Right renal pelvis (tissue), 4 donors: ENCODE measurements at places on chromosomes 16 and 17.

DNA sequence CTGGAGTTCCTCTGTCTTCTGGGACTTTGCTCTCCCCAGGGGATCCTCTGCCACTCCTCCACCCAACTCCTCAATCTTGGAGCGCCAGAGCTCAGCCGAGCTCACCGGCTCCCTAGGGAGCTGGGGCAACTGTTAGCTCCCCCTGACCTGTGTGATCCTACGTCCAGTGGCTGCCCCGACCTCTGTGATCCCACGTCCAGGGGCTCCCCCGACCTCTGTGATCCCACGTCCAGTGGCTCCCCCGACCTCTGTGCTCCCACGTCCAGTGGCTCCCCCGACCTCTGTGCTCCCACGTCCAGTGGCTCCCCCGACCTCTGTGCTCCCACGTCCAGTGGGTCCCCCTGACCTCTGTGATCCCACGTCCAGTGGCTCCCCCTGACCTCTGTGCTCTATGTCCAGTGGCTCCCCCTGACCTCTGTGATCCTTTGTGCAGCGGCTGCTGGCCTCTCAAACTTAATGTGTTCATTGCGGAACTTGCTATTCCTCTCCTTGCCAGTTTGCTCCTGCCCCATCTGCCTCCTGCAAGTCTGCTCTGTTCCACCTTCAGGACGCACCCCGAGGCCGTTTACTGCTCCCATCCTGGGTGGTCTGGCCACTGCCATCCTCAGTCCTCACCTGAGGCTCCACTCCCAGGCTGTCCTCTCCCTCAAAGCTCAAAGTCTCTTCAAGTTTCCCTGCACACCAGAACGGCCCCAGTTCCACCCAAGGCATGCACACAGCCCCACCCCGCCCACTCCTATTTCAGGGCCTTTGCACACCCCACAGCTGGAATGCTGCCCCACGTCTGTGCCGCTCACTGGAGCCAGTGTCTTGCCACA is 2.8 kb downstream of the VPS9D1 start:
- no peak for DNase-seq

DNA sequence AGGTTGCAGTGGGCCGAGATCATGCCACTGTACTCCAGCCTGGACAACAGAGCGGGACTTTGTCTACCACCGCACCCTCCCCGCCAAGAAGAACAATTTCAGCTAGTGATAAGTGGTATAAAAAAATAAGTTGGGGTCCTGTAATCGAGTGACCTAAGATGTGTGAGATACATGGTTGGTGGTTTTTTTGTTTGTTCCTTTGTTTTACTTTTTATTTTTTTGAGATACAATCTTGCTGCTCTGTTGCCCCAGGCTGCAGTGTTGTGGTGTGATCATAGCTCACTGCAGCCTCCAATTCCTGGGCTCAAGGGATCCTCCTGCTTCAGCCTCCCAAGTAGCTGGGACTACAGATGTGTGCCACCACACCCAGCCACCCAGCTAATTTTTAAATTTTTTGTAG is 58.7 kb downstream of the PITPNC1 start:
- no peak for DNase-seq

DNA sequence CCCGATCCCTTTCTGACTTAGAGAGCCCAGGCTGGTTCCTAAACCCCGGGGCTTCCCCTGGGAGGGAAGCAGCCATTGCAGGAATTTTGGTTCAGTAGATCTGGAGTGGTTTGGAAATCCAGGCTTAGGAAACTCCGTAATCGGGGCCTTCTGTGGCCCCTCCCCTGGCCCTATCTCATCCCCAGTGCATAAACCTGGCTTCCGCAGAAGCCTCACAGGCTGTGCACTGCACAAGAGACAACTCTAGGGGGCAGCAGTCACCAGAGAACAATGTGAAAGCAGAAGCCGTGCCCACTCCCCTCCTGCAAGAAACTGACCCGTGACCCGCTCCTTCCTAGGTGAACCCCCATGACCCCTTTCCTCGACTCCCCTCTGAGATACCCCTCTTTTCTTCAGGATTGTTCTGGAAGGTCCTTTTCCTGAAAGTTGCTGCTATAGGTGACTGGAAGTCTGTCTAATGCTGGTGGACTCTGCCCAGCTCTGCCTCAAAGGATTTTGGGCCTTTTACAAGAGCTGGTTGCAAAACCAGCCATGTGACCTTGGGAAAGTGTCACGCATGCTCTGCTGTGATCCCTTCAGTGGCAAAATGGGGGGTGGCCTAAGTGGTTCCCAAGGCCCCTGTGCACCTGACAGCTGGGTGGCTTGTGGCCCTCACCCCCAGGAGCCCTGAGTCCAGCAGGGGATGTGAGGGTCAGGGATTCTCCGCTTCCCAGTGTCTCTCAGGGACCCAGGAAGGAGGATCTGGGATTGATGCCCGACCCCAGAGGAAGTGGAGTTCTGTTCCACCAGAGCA is 14.4 kb downstream of the GUCY2D start:
- DNase-seq: no peak

DNA sequence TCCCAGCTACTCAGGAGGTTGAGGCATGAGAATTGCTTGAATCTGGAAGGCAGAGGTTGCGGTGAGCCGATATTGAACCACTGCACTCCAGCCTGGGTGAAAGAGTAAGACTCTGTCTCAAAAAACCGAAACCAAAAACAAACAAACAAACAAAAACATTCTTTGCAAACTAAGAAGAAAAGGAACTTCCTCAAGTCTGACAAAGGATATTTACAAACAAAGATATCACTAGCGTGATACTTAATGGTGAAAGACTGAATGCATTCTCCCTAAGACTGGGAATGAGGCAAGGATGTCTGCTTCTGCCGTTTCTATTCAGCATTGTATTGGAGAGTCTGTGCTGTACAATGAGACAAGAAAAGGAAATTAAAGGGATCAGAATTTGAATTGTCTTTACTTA is 10.5 kb upstream of the MPO start:
- DNase-seq: no peak

- DNase-seq: no peak
Observed at GRCh38 chr16:66617010-66617434, 12.5 kb downstream of the CMTM3 start.
